Astrocyte of the spinal cord (primary cell): ENCODE measurements at places on chromosomes 2 and 18.
A peak's percentile ranks its signal among the peaks of the same experiment; 100 is the strongest.

DNA sequence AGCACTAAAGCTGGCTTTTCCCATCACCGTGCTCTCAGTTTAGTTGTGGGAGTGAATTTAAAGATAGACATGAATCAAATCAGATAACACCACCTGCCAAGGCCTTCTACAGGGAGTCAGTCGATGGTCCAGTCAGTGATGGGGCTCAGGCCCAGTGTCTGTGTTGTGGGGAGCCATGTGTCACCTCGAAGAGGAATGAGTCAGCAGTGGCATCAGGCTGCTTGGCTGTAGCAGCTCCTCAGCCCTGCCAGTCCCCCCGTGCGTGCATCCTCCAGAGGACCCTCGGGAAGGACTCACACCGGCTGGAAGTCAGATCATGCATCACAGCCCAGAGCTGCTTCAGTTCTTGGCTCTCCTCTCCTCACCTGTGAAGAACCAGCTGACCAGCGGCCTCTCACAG is 420.4 kb upstream of the RAB6C start:
- DNase-seq, result no peak

DNA sequence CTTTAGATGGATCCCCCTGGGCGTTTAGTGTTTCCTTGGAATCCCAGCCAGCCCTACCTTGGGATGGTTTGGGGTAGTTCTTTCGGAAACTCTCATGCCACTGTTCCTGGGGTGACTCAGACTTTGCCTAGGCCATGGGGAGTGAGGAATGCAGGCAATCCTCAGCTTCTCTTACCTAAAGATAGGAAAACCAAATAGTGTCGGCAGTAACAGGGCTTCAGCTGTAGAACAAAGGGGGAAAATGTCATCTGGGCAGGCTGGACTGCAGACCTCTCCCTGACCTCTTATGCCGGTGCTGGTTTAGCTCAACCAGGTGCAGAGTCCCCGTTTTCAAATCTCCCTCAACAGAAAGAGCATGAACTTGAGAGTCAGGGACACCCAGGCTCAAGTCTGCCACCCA is 252.1 kb downstream of the TSN start:
- DNase-seq, result no peak

DNA sequence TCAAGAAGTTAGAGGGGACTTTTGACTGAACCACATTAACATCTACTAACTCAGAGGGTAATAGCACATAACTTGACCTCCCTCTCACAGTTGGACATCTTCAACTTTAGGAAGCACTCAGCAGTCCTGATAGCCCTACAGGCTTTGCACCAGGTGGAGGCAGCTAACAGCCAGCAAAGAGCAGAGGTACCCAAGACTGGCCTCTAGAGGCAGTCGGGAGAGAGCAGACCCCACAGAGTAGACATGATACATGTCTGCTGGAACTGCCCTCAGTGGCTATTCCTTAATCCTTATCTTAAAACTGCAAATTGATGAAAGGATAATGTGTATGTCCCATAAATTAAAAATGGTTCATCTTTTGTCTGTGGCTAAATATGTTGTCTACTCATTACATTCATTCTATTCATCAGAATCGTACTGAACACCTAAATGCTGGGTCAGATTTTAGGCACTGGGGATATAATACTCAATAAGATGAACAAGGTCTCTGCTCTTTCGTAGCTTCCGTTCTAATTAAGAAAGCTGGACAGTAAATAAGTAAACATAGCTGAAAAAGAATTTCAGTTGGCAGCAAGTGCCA is 49.8 kb downstream of the CAB39 start:
- no peak for DNase-seq

- DNase-seq, result no peak
Measured at GRCh38 chr2:85265304-85265703, 62.5 kb downstream of the TGOLN2 start.

DNA sequence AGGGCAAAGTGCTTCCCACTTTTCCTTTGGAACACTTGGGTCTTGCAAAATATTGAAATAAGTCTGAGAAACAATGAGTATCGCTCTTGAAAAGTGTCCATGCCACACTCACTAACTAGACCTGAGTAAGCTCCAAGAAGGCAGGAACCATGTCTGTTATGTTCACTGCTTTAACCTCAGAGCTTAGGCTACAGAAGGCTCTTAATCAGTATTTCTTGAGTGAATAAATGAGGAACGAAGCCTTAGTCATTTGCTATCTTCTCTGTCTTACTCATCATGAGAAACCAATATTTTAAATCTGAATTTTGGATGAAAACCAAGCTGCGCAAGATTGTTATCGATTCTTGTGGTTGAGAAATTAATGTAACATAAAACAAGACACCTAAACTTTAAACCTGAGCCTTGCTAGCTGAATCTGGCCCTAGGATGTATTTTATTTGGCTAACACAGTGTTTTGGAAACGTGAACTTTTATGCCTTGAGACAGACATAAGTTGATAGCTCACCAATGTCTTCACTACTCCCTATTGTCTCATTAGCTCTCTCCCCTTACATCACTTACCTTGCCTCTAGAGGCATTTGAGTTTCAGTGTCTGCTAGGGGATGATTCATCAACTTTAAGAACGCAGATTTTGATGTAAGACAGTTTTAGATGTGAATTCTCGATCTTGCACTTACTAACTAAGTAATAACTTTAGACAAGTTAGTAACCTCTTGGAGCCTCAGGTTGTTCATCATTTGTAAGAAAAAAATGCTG is 392.8 kb upstream of the MEIS1 start:
- no peak for DNase-seq

DNA sequence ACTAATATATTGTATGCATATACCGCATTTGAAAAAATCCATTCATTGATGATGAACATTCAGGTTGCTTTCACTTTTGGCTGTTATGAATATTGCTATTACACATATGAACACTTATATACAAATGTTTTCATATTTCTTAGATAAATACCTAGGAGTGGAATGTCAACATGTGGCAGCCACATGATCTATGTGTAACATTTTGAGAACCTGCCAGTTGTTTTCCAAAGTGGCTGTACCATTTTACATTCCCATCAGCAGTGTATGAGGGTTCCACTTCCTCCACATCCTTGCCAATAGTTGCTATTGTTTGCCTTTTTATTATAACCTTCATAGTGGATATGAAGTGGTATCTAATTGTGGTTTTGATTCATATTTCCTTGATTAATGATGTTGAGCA is 40.5 kb downstream of the CCDC85A start:
- DNase-seq, result no peak

- no peak for DNase-seq
Measured at GRCh38 chr18:11951390-11951851, 29.9 kb upstream of the IMPA2 start.

GRCh38 chr2:102620332-102620731 is 979 bp downstream of the SLC9A2 start:
- DNase-seq, result no peak

DNA sequence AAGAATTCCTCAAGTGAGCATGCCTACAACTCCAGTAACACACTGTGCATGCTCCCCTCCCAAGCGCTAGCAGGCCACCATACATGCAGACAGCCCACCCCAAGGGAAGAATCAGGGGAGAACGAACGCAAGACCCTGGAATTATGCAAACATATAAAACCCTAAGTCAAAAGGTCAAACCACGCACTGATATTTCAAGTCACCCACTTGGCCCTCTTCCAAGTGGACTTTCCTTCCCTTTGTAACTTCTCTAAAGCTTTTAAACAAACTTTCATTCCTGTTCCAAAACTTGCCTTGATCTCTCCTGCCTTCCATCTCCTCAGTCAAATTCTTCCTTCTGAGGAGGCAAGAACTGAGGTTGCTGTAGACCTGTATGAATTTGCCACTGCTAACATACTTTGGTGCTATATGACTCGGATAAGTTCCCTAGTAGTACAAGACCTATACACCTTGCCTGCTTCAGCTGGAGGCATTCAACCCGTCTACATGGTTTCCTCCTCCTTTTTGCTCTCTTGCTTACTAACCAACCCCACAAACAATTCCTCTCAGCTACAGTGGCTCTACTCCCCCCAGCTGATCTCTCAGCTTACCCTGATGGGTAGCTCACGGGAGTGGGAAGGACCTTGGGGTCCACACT is 11.1 kb upstream of the RPIA start:
- DNase-seq, result no peak

DNA sequence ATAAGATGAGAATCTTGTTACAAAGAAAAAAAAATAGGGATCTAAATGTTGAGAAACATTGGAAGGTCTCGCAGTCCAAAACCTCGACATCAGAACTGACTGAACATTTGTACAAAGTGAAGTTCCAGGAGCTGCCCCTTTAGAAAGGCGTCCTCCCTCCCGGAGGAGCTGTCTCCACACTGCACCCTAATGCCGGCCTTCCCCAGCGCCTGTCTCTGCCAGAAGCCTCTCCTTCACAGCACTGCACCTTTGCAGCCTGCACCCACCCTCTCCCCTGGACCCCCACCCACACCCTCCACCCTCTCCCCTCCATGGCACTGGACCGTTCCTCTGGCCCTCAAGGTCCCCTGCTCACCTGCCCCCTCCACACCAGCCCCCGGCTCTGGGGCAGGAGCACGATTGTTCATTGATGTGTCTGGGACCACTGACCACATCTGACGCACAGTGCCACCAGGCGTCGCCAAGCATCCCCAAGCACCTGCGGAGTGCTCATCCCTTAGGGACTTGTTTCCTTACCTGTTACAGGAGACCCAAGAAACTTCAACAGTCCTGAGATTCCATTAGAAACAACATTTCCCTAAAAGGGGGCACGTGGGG is 90.3 kb upstream of the SNTG2 start:
- no peak for DNase-seq

DNA sequence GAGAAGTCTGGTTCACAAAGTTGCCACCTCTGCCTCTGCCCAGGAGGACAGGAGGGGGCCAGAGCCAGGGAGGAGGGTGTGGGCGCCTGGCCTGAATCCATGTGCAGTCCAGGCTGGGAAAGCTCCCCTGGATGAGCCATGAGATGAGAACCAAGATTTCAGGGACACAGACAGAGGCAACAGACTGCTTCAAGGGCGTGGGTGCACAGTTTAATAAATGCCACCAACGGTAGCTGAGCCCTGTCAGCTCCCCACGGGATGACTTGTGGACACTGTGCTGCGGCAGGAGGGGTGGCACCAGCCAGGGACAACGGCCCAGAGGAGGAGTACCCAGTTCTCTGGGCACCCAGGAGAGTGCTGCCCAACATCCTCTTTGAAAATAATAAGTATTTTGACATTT is 15.2 kb downstream of the CAPG start:
- no peak for DNase-seq

DNA sequence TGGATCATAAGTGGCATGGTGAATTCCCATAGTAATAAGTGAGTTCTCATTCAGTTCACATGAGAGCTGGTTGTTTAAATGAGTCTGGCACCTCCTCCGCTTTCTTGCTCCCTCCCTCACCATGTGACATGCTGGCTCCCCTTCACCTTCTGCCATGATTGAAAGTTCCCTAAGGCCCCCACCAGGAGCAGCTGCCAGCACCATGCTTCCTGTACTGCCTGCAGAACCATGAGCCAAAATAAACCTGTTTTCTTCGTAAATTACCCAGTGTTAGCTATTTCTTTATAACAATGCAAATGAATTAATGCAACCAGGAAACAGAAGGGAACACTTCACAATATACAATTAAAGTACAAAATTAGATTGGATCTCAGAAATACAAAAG is 257.0 kb downstream of the MREG start:
- DNase-seq, result no peak

DNA sequence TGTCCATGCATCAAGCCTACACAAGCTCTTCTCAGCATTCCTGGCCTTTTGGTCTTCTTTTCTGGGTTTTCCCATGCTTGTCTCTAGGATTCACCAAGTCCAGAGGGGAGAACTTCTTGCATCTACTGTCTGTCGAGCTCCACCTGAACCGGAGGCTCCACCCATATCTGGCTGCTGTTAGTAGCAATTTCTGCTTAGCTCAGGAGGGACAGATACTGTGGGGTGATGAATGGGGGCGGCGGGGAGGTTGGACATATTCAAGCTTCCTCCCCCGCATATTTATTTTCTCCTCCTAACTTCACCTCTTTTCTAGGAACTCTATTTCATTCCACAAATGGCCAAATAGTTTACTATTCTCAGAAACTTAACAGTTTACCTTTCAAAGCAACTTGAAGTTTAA is 163.5 kb downstream of the PTH2R start:
- DNase-seq, result no peak

DNA sequence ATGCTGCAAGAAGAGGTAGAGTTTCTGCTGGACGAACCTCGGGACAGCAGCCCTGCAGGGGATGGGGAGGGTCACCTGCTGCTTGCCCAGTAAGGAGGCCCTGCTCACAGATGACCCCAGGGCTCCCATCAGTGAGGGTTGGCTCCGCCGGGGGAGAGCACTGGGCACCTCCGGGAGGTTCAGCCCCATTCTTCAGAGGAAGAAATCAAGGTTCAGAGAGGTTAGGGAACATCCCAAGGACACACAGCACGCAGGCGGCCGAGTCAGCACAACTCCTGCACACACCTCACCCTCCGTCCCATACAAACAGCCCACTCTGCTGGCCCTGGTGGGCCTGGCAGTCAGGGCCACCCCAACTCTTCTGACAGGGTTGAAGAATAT is 11.7 kb upstream of the CCDC74B start:
- DNase-seq, result no peak

DNA sequence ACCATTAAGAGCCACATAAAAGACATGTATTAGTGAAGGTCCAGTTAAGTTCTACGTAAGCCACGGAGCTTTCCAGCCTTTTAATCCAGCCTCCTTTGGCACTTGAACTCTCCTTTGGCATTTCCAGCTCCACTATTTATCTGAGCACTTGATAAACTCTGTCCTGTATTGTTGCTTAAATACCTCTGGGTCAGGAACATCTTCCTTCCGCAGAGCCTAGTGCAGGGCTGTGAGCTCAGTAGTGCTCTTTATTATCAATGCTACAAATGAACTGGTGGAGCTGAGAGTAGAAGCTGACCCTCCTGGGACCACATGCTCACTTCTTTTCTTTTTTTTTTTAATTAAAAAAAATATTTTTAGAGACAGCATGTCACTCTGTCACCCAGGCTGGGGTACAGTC is 4.9 kb downstream of the STPG4 start:
- DNase-seq, result no peak

DNA sequence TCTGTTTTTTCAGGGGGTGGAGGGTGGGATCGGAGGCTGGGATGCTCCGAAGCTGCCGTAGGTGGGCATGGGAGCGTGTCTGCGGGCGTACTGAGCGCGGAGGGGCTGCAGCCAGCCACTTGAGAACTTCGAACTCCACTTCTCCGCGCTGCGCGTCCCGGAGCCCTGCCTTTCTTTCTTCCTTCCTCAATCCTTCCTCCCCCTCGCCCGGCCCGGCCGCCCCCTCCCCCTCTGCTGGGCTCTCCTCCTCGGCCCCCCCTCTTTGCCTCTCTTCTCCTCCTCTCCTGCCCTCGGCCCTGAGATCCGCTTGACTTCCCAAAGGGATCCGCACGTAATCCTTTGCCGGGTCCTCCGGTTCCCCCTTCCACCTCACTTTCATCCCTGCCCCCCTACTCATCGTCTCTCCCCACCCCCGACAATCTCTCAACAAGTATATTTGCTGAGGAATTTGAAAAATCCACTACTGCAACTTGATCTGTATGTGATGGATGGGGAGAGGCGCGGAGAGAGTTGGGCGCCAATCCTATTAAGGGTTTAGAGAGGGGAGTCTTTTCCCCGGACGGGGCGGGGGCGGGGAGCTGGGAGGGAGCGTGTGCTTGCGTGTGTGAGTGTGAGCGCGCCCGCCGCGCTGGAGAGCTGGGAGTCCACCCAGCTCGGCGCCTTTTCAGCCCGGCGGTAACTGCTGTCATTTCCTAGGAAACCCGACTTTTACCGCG is 1.1 kb downstream of the GLI2 start:
- peak; percentile 89 for DNase-seq

GRCh38 chr2:237450583-237450982 is 36.5 kb upstream of the MLPH start:
- DNase-seq, result no peak
